NCI-H2171 (cell line): ENCODE measurements at places on chromosomes 13 and 19.

DNA sequence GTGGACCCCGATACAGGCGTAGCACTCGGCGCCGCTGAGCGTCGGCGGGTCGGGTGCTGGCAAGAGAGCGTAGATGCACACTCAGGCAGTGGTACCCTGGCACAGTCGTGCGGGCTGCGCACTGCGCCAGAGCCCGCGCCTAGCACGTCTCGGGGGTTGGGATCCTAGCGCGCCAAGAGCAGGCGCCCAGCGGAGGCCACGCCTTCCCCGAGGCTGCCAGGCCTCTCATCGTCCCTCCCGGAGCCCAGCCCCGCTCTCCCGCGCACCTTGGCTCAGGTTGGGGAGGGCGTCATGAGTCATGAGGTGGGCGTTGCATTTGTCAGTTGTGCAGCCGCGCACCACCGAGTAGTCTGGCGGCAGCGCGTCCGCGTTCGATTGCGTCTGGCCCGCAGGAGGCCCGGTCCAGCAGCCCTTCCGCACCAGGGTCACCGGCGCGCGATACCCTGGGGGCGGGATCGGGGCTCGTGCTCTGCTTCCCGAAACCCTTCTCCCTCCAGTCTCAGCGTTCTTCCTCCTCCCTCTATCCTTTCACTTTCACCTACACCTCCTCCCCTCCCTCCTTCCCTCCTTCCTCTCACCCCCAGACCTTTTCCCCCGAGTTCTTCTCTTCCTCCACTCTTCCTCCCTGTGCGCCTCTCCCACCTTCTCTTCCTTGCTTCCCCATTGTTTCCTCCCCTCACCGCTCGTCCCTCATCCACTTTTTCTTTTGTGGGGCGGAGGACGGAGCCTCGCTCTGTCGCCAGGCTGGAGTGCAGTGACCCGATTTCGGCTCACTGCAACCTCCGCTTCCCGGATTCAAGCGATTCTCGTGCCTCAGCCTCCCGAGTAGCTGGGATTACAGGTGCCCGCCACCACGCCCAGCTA lies 3.5 kb downstream of the LYPD5 start:
- peak; percentile 81 for DNase-seq

DNA sequence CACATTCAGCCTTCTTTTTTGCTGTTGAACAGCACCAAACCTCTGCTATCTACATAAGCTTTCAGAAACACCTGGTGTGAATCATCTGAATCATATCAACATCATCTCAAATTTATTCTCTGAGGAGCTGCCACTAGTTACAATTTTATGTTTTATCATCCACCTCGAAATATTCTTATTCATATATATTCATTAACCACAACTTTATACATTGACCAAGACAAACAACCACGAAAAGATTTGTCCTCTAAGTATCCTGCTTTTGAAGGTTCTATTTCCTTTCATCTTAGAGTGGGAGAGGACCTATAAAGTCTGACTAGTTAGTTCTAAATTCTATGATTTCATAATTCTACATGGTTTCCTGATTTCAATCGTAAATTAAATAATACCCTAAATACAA lies 18.9 kb downstream of the ESD start:
- no peak for DNase-seq

GRCh38 chr19:13795595-13796300 lies 505 bp downstream of the ZSWIM4 start:
- no peak for DNase-seq

GRCh38 chr19:41577144-41577830 lies 1.3 kb downstream of the CEACAM21 start:
- DNase-seq = no peak

DNA sequence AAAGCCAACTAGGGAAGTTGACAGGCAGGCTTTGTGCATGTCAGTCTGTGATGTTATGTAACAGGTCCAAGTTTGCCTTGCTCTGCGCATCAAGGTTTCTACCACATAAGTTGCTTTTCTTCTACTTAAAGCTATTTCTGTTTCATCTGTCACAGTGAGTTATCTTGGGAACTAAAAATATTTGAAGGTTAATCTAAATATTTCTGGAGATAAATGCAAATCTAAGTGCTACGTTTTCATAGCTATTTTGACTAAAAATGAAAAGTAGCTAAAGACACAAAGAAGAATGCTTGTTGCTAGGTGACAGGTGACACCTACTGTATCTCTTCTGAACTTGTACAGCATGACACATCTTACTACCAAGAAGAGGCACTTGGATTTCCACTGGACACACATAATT lies 135.6 kb downstream of the KLF12 start:
- DNase-seq = no peak

DNA sequence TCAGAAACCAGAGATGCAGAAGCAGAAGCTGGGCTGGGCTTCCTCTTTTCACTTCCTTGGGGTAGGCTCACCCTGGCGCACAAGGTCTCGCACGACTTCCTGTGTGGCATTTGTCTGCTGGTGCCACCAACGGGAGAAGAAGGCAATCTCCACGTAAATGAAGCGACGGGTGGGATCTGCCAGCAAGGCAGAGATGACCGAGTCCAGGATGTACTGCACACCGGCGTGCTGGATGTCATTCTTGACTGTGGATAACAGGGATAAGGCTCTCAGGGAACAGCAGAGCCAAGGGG lies 1.3 kb downstream of the MAN2B1 start:
- DNase-seq = no peak

DNA sequence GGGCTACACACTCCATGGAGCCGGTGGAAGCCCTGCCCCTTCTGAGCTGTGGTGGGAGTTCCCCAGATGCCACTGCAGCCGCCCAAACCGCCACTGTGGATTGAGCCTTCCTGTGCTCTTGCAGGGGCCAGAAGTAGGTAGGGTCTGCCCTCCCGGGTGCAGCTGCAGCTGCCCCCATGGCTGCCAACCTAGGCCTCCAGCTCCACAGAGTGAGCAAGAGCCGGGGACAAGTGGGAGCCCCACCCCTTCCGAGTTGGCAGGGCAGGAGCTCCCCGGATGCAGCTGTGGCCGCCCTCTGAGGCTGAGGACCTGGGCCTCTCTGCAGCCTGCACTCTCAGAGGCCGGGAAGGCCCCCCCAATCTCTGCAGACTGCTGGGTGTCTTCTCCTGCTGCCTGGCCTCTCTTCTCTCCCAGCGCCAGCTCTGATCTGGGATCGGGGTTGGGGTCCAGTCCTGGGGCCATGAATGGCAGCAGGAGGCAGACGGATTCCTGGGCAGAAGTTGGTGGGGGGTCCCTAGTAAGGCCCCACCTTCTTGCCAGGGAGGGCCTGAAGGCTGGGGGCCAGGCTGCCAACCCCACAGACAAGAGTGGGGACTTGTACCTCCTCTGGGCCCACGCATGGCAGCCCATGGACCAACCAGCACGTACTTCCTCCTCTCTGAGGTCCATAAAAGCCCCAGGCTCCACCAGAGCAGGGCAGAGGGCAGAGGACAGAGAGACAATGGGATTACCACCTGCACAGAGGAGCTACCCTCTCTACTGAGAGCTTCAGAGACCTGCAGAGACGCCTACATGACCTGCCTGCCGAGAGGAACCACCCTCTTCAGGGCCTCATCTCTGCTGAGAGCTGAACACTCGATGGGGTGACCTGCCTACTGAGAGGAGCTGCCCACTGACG lies 28.9 kb downstream of the AP2S1 start:
- DNase-seq = no peak

DNA sequence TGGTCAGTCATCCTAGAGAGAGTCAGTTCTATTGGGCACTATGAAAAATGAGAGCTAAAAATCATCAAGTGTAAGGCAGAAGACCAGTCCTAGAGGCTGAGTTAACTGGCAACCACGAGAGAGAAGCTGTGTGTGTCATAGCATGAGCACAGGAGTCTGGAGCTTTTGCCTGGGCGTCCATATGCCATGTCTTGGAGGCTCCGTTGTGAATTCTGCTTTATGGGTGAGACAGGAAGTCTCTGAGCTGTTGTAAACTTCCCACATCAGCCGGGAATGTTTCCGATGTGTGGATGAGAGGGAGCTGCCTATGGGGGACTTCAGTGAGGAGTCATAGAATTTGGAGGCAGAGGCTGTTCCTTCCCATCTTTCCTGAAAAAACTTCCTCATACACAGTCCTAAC lies 120.0 kb downstream of the ITGBL1 start:
- no peak for DNase-seq

- no peak for DNase-seq
Observed at GRCh38 chr19:33295621-33296487, 6.5 kb downstream of the CEBPA start.

DNA sequence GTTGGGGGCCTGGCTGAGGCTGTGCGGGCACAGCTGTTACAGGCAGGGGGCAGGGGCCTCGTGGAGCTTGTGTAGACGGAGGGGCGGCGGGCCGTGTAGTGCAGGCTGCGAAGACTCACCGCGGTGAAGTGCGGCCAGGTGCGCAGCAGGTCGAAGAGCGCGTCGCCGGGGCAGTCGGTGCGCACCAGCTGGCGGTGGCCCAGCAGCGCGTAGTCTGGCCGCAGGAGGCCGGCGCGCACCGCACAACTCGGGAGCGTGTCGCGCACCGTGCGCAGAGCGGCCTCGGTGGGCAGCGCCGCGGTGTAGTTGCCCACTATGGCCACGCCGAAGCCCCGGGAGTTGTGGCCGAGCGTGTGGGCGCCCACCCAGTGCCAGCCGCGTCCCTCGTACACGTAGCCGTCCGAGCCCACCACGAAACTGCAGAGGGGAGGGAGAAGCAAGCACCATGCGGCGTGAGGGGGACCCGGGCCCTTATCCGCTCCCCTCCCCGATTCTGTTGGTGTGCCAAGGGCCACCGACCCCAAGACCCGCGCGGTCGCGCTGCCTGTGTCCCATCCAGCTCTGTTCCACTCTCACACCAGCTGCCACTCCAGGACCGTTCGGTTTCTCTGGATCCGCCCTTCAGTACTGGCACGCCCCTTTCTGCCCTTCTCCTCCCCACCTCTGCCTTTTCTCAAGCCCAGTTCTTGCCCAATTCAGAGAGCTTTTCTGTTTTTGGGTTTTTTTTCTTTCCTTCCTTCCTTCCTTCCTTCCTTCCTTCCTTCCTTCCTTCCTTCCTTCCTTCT lies 5.4 kb upstream of the RASAL3 start:
- DNase-seq = no peak

DNA sequence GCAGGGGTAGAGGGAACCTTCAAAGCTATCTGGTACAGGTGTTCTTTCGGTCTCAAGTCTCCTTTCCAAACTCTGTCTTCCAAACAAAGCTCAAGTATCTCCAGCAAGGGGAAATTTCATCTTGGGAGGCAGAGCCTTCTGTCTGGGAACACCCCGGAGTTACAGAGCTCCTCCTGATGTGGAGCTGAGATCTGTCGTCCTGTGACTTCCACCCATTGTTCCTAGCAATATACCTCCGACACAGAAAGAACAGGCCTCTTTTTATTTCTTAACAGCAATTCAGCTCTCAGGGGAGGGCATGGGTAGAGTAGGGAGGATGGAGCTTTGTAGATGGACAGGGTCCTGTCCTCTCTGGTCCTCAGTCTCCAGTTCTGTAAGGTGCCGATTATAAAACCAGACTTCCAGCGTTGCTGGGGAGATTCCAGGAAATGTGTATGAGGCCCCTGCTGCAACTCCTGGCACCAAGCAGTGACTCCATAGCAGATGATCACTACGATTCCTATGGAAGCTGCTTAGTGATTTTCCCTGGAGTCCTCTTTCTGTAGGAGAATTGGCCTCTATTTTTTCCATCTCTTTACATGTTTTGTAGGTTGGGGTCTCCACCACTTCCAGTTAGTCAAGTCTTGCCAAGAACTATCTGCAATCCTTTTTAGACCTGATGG lies 56.0 kb upstream of the ARGLU1 start:
- DNase-seq = no peak

- DNase-seq = no peak
Observed at GRCh38 chr19:35592226-35592625, 6.3 kb downstream of the PMIS2 start.

GRCh38 chr13:28100150-28101121 lies at the start of gene FLT3:
FLT3 (minus strand) TSS chr13:28100576; CDS start chr13:28100510, 66 bp downstream.
- no peak for DNase-seq

DNA sequence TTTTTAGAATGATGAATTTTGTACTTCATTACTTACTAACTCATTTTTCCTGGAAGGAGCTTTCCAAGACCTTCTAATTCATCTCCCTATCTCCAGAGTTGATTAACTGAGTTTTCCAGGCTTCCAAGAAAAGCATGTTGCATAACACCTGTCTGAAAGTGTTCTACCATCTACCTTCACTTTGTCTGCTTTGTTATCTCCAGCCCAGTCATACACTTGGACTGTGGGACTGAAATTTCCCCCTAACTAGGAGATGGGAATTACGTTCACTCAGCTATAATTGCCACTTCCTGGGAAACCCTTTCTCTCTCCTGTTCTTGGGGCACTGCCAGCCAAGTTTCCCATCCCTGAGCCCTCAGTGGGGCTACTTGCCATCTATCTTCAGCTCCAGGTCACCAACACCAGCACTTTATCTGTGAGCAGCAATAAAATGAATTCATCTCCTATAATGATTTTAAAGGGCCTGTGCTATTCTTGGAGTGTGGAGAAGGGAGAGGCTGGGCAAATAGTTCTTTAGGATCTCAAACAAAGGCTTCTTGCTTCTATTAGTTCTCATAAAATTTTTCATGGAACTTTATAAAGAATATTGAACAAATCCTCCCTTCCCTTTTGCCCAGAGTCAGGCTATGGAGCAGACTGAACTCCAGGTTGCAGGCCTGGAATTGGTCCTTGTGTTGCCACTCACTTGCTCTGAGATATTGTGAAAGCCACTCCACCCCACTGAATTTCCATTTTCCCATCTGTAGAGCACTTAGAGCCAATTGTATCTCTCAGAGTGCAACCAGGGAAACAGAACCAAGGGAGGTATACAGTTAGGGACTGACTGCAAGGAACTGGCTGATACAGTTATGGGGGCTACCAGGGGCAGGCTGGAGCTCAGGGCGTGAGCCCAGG lies 17.8 kb upstream of the ATP12A start:
- no peak for DNase-seq

GRCh38 chr13:114309806-114310410 lies 4.4 kb upstream of the CHAMP1 start:
- DNase-seq = no peak

GRCh38 chr19:9354651-9355050 lies 8.2 kb upstream of the ZNF177 start:
- no peak for DNase-seq
